Dermis microvascular lymphatic vessel endothelial cell (primary cell): ENCODE measurements at places on chromosomes 1 and 21.

DNA sequence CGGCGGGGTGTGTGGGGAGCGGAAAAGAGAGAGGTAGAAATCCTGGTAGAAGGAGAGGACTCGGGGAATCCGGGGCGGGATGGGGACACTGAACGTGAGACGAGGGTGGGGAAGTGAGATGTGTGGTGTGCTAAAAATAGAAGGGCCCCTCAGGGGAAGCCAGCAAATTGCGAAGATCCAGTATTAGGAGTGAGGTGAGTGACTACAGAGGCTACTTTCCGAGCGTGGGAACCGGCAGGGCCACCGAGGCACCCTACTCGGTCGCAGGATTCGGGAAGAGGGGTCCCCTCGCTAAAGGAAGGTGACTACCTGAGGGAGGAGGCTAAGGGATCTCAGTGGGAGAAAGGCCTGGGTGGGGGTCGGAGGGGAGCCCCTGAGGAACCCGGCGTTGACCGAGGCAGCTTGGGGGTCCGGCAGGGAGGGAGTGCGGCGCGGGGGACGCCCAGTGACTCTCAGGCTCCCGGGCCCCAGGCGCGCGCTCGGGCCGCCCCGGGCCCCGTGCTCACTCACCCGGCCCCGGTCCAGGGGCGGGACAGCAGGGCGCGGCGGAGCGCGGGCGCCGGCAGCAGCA lies 318 bp downstream of the ALDH4A1 start:
- no peak for DNase-seq

DNA sequence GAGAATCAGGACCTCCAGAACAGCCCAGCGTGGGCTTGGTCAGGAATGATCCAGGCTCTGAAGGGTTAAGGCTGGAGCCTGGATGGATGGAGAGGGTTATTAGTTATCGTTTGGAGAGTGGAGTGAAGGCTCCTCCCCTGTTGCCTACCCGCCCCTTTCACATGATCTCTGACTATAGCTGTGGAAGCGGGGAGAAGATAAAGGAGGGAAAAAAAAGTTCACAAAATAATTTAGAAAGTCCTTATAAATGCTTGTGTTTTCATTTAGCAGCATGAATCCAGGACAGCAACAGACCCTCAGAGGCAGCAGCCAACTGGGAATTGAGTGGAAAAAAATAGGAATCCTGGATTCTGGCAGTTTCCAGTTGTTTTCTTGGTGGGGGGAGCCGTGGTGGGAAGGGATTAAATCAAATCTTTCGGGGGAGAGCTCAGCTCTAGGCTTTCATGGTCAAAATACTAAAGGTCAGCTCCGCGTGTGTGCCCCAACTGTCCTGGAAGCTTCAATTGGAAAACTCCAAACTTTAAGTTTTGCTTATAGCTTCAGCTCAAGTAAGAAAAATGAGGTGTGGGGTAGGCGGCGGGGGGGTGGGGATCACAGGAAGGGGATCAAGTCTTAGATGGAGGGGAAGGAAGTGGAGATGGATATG lies 595 bp upstream of the DDR2 start:
- DNase-seq: peak; percentile 42

DNA sequence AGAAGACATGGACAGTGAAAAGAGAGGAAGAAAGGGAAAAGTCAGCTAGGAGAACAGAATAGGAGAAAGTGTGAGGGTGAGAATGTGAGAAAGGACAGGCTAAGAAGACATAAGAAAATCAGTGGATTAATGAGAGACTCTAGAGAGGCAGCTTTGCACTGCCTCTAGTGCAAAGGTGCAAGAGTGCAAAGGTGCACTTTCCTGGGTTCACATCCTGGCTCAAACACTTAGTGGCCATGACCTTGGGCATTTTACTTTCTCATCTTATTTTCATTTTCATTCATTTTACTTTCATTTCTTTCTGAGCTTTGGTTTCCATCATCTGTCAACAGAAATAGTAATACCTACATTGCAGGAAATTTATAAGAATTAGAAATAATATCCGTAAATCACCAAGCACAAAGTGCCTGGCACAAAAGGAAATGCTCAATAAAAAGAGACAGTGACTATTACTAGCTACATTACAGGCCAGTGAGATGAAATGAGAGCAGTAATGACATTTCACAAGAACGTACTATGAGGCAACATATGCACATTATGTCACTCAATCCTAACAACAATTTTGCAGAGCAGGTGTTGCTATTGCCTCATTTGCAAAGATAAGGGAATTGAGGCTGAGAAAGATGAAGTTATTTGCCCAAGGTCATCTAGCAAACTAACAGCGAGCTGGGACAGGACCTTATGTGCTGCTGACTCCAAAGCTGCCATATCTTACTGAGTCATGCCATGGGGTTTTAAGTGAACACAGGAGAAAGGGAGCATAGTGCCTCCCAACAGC lies 107.0 kb upstream of the TLR5 start:
- no peak for DNase-seq

GRCh38 chr1:188822248-188822647 lies 1655.4 kb downstream of the BRINP3 start:
- DNase-seq: no peak

GRCh38 chr1:158434741-158435140 lies 8.7 kb upstream of the OR10K2 start:
- DNase-seq: no peak

- DNase-seq: no peak
Observed at GRCh38 chr1:43913051-43913501, 20.5 kb upstream of the ARTN start.

- DNase-seq: no peak
Observed at GRCh38 chr1:196105901-196106300, 502.3 kb downstream of the KCNT2 start.

DNA sequence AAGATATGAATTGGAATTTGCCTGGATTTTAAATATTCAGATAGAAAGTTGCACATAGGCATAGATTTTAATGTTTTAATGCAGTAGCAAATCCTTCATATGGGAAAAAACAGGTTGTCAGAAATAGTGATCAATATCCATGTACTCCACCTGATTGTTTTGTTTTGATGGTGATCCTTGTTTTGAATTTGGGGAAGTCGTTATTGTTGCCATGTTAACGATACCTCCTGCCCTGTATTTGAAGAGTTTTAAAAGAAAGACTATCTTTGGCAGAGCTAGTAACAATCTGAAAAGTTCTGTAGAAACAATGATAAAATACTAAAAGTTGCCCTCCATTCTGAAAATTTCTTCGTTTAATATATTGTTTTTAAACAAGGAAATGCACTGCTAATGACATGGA lies 1.1 kb downstream of the CEP350 start:
- DNase-seq: no peak

DNA sequence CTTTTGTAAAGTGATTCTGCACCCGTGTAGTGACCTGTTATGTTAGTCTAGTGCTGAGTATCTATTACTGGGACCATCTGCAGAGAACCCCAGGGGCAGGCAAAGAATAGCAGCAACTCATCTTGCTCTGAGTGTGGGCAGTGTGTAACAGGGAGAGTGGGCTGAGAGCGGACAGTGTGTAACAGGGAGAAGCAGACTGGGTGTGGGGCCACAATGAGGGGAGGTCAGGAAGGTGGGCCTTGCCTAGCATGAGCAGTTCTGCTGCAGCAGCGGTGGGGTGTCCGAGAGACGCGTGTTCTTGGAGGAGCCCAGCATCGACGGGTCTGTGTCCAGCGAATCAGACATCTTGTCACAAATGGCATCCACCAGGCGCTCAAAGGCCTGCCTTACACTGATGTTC lies 41.2 kb upstream of the NRDC start:
- no peak for DNase-seq

- DNase-seq: no peak
Observed at GRCh38 chr1:227607336-227607898, 44.1 kb downstream of the ZNF678 start.

- no peak for DNase-seq
Observed at GRCh38 chr1:228935198-228935663, 200.0 kb downstream of the RHOU start.

DNA sequence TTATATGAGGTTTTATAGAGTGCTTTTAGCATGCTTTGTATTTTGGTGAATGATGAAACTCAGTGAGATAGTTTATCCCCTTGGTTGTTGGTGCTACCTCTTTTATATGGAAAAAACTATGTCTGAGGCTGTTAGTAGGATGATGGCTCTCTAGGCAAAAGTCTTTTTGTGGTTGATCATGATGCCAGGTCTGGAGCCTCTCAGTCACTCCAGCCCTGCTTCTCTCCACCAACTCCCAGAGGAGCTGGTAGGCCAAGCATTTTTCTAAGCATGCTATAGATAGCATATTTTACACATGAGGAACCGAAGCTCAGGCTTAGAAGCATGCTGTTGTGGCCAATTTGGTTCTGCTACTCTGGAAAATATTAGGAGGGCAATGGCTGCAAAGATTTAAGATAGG lies 82.2 kb downstream of the FMN2 start:
- DNase-seq: no peak

- no peak for DNase-seq
Observed at GRCh38 chr1:25816112-25816718, 3.5 kb upstream of the MTFR1L start.

GRCh38 chr1:44688760-44689446 lies 14.4 kb downstream of the ARMH1 start:
- DNase-seq: no peak

DNA sequence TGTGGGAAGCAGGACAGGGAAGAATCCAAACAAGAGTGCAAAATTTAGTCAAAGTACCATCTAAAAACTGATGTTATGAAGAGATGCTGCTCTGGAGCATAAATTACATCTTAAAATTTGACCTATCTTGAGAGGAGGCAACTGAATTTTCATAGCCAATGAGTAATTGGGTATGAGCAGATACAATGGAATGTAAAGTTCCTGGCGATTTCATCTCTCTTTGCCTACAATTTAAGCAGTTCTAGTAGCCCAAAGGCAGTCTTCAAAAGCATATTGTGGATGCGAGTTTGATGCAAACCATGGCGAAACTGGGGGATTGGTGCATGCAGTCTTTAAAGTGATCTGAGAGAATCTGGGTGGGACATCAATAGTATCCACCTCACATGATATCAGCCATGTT lies 1265.9 kb downstream of the BRINP3 start:
- DNase-seq: no peak

DNA sequence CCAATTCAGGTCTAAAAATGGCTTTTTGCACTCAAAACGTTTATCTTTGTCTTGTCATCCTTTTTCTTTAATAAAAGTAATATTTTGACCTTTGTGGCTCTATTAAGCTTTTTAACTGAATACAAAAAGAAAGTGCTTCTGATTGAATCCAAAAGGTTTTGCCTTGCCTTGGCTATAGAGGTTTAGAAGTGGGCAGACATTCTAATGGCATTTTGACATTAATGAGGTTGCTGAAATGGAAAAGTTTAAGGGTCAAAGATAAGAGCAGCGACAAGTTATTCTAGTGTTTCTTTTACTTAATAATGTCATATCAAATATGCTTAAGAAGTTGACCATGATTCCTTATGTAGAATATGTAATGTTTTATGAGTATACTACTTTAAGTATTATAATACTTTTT lies 120.2 kb downstream of the ADGRL2 start:
- no peak for DNase-seq

- no peak for DNase-seq
Observed at GRCh38 chr1:243575070-243575469, 275.0 kb downstream of the AKT3 start.

- no peak for DNase-seq
Observed at GRCh38 chr1:8809342-8809736, 8.1 kb downstream of the RERE start.

- DNase-seq: no peak
Observed at GRCh38 chr1:10735563-10736305, 60.7 kb downstream of the CASZ1 start.

DNA sequence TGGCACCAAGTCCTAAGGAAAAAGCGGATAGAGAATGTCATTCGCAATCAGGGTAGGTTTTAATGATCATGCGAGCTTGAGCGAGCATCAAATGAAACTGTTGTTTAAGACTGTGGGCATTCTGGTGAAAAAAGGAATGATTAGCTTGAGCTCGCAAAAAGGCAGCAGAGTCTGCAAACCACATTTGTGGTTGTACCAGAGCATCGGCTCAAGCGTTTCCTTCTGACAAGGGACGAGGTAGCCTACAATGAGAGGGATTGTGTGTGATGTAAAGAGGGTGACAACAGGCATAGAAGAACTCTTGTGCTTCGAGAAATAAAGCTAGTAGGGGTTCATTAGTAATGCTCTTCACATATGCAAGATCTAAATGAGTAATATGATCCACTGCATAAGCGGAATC lies 11.1 kb upstream of the CD48 start:
- no peak for DNase-seq

GRCh38 chr21:41090981-41091380 lies 77.0 kb upstream of the BACE2 start:
- DNase-seq: no peak

- no peak for DNase-seq
Observed at GRCh38 chr1:38848071-38848470, 11.5 kb downstream of the RRAGC start.

- DNase-seq: peak; percentile 68
Observed at GRCh38 chr1:109901524-109902145, 9.0 kb upstream of the CSF1 start.

- no peak for DNase-seq
Observed at GRCh38 chr1:161196521-161197451, 2.1 kb downstream of the ADAMTS4 start.

DNA sequence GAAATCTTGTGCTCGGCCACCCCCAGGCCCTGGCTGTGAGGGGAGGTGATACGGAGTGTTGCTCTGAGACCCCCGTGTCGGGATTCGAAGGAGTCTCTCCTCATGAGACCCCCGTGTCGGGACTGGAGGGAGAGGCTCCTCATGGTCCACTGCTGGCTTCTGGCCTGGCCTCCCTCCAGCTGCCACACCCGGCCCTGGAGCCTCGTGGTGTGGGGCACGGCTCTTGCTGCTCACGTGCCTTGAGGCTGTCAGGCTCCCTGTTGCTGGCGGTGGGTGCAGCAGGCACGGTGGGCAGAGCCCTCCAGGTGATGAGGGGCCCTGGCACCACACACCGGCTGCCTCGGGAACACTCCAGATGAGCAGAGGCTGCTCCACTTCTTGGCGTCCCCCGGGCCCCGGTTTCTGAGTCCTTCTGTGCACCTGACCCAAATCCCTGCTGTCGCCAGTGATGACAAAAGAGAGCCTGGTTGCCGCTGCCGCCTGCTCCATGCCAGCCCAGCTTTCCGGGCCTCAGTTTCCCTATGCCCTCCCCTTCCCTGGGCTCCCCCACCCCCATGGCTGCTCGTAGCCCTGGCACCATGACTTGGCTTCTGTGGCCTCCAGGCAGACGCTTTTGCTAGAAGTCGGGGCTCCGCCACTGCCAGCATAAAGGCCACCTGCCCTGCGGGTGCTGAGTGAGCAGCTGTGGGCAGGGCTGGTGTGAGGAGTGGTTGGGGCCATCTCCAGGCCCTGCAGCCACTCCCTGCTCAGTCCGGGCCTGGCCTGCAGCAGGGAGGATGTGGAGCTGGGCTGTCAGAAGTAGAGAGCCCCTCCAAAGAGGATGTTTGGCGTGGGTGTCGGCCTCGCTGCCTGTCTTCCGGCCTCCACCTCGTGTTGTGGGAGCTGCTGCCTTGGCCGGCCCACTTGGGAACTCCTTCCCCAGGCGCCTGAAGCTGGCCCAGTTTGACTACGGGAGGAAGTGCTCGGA lies 11.8 kb downstream of the TMEM240 start:
- no peak for DNase-seq

GRCh38 chr1:169681140-169681539 lies 30.3 kb downstream of the SELL start:
- no peak for DNase-seq
